ENCODE measurements at places on chromosomes 2 and 18.

DNA sequence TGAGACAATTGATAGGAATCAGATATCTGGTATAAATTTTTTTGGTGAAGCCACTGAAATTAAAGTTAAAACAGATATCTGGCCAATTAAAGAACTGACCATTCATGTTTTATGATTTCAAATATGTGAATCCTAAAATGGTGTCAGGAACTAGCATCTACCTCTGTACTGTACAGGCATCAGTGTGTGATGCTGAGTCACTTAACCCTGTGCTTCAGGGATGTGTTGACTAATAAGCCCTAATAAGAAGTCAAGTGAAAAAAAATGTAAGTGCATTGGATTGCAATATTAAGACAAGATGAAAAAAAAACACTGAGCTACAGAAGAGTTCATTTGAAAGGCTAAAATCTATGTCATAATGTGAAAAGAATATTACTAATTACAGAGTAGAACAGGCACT is 9.1 kb upstream of the UNC80 start:
- DNase-seq: no peak
- H3K27ac ChIP-seq: no peak overlapping the region
- H3K4me3 ChIP-seq: no peak overlapping the region
- H3K36me3 ChIP-seq: no peaks in the 10 kb centered on the region

GRCh38 chr18:31835528-31836133 is 75.0 kb upstream of the SLC25A52 start:
- DNase-seq: no peak
- no peaks in the 10 kb centered on the region for H3K4me1 ChIP-seq
- no peak overlapping the region for H3K4me3 ChIP-seq
- H3K27ac ChIP-seq: no peak overlapping the region

GRCh38 chr2:208820014-208820688 is 413.6 kb downstream of the PTH2R start:
- no peaks in the 10 kb centered on the region for H3K36me3 ChIP-seq
- H3K27me3 ChIP-seq: no peaks in the 10 kb centered on the region
- DNase-seq: no peak
- no peak overlapping the region for H3K27ac ChIP-seq
- no peaks in the 10 kb centered on the region for H3K4me1 ChIP-seq
- H3K4me3 ChIP-seq: no peak overlapping the region

GRCh38 chr2:241217320-241218031 is 29.0 kb downstream of the ANO7 start:
- peaks cover 5% of the 10 kb centered on the region for H3K36me3 ChIP-seq
- peak overlapping the region; percentile 52 for H3K27ac ChIP-seq

DNA sequence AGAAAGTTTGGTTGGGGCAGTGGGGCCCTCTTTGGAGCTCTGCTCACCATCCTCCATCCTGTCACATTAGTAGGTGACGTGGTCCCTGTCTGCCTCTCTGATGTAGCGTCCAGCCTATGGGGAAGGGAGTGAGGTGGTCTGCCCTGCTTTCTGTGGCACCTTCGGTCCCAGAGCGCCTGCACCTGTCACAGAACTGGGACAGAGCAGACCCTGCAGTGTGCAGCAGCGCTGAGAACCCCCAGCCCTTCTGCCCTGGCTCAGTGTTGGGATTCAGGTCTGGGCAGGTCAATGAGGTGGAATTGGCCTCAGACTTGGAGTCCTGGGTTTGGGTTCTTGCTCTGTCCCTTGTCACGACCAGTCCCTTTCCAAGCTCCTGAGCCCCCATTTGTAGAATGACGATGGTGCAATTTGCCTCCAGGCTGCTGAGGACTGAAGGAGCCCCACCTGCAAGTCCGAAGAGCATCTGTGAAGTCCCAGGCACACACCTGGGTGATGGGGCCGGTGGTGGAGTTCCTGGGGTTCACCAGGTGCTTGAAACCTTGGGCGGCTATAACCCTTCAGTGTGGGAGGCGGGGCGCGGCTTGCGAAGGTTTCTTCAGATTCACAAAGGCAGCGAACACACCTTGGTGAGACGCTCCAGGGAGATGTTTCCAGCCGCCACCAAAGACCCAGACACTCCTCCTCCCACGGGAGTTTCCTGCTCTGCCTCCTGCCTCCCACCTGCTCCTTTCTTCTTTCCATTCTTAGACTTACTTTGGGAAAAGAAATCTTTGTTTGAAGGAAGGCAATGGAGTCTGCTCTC is 265.4 kb upstream of the HDAC4 start:
- no peak overlapping the region for H3K27ac ChIP-seq
- H3K4me3 ChIP-seq: no peak overlapping the region
- H3K36me3 ChIP-seq: no peaks in the 10 kb centered on the region
- H3K4me1 ChIP-seq: no peaks in the 10 kb centered on the region
- H3K27me3 ChIP-seq: peaks cover 9% of the 10 kb centered on the region

- H3K4me1 ChIP-seq: no peaks in the 10 kb centered on the region
- peaks cover 8% of the 10 kb centered on the region for H3K36me3 ChIP-seq
- no peak overlapping the region for H3K27ac ChIP-seq
Measured at GRCh38 chr2:173386021-173386737, 31.5 kb downstream of the CDCA7 start.

DNA sequence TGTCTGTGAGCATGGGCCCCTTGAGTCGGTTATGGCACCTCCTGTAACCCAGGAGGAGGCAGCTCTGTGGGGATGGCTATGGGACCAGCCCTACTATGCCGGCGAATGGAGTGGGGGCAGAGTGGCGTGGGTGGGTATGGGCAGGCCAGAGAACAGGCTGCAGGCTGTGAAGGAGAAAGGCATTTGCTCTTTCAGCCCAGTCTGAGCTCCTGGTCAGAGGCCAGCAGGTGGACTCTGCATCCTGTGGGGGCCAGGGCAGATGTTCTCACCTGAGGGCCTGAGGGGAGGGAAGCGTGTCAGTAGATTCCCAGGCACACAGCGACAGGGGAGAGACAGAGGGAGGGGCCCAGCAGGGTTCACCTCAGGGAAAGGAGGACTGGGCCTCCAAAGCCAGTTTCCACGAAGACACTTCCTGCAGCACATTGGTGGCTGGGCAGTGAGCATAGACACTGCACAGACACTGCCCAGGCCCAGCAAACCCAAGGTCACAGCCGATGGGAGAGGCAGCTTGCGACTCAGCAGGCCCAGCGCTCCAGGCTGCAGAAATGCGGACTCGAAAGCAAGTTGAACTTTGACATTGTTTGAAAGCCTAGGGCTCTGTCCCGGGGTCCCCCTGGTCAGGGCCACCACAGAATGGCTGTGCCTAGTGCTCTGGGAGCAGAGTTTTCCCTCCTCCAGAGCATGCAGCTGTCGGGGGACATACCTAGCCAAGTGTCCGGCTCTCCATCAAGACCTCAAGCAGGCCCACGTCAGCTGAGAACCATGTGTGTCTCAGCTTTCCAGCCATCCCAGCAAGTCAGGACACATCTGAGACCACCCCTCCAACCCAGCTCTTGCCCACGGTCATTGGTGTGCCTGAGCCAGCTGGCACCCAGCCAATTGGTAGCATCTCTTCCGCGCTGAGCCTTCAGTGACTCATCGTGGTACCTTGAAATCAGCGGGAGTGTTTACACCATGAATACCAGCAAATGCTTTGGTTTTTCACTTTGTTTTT is 53.8 kb downstream of the TGOLN2 start:
- no peaks in the 10 kb centered on the region for H3K27me3 ChIP-seq
- peak; percentile 11 for DNase-seq
- no peak overlapping the region for H3K27ac ChIP-seq
- no peak overlapping the region for H3K4me3 ChIP-seq
- H3K4me1 ChIP-seq: no peaks in the 10 kb centered on the region

DNA sequence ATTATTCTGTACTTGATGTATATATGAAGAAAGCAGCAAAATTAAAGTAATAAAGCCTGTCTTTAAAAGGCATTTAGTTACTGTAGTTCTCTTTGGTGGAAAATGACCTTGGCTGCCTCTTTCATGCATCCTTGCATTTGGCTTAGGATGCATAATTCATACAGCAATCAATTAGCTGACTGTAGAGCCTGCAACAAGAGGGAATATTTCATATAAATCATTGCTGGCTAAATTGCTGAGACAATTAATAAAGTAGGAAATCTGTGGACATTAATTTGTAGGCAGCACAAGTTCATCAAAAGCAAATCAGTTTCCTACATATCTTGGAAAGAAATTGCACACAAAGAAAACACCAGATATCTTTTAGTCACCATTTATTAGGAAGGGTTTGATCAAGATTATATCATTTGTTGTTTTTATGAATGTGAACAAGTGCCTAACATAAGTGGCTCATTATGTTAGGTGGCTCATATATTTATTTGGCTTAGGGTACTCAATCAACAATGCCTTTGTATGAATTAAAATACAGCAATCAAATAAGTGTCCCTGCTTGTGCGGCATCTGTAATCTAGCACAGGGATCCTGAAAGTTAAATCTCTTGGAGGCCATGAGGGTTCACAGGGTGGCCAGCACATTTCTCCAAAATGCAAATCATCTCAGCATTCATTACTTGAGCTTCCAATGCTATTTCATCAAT is 220.4 kb upstream of the SPOPL start:
- no peaks in the 10 kb centered on the region for H3K4me1 ChIP-seq
- no peak overlapping the region for H3K27ac ChIP-seq
- H3K4me3 ChIP-seq: no peak overlapping the region

DNA sequence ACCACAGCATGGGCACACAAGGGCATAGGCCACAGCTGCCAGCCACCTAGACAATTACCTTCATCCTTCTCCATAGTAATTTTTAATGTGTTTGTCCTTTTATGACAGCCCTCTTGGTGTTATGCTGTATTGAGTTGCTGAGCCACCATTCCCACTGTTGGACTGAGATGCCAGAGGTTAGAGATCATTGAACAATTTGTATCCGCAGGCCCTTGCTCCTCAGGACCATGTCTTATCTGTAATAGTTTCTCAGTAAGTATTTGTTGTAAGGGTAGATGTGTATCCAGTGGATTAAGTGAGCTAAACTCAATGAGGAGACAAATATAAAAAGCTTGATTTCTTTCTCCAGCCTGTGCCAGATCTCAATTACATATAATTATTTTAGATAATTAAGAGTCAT is 832.8 kb upstream of the ID2 start:
- H3K36me3 ChIP-seq: no peaks in the 10 kb centered on the region
- H3K4me3 ChIP-seq: no peak overlapping the region
- DNase-seq: no peak
- no peaks in the 10 kb centered on the region for H3K27me3 ChIP-seq

GRCh38 chr2:85420536-85421259 is 2.2 kb downstream of the SH2D6 start:
- DNase-seq: peak; percentile 95
- H3K4me3 ChIP-seq: peak overlapping the region; percentile 31
- peak overlapping the region; percentile 73 for H3K27ac ChIP-seq
- no peaks in the 10 kb centered on the region for H3K36me3 ChIP-seq
- peaks cover 18% of the 10 kb centered on the region for H3K4me1 ChIP-seq

- H3K27ac ChIP-seq: no peak overlapping the region
- peaks cover 4% of the 10 kb centered on the region for H3K4me1 ChIP-seq
- no peak for DNase-seq
- no peaks in the 10 kb centered on the region for H3K36me3 ChIP-seq
- H3K4me3 ChIP-seq: no peak overlapping the region
- peaks cover 49% of the 10 kb centered on the region for H3K27me3 ChIP-seq
Measured at GRCh38 chr2:178197791-178198190, 3.5 kb downstream of the OSBPL6 start.

DNA sequence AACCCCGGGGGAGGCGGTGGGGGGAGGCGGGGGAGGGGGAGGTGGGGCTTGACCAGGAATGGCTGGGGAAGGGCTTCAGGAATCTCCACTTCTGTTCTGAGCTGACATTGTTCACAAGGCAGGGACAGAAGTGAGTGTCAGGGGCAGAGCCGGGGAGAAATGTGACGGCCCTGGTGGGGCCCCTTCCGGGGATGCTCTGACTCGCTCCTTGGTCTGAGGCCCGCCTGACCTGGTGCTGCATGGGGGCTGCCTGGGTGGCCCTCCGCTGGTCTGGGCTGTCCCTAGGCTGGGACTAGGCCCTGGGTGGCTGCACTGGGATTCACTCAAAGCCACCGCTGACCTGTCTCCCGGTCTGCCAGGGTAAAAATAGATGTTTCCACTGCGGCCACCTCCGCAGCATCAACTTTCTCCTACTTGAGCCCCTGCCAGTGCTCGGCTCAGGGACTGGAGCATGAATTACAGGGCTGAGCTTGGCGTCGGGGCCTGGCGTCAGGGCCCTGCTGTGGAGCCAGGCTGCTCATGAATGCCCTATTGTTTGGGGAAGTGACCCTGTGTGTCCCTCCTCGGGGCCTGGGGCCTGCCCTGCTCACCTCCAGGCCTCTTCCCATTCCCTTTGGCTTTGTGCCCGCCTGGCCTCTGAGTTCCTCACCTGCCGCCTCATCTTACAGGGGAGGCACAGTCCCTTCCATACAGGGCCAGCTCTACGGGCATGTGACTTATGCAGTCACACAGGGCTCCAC is 247.5 kb downstream of the DYSF start:
- H3K4me3 ChIP-seq: no peak overlapping the region
- H3K4me1 ChIP-seq: no peaks in the 10 kb centered on the region
- no peak for DNase-seq
- no peaks in the 10 kb centered on the region for H3K36me3 ChIP-seq

DNA sequence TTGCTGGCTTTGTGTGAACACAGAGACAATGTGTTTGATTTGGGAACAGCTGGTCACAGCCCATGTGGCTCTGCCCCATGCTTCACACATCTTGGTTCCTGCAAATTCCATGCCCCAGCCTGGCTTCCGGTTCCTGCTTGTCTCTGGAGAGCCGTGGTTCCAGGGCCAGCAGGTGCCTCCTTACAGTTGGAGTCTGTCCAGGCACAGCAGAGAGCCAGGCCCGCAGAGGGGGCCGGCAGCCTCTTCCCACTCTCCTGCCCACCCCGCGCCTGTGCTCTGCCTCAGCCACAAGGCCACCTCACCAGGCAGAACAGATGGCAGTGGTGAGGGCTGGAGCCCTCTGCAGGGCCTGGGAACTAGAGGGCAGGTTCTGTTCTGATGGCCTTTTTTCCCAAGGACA is 81.5 kb downstream of the LDLRAD4 start:
- H3K4me1 ChIP-seq: peaks cover 44% of the 10 kb centered on the region
- H3K27ac ChIP-seq: no peak overlapping the region
- H3K27me3 ChIP-seq: no peaks in the 10 kb centered on the region
- no peak overlapping the region for H3K4me3 ChIP-seq

DNA sequence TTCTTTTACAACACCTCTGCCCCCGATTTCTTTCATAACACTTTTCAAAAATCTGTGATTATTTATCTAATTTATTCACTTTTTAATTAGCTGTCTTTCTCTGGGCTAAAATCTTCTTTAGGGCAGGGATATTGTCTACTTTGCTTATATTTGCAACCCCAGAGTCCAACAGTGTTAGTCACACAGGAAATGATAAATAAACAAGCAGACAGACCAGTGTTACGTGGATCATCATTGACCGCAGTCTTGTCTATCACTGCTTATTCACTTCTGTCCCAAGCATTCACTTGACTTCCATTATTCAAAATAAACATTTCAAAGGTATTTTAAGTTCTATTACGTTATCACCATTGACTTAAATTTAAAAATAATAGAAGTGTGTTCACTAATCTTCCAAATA is 237.6 kb upstream of the UBE2E3 start:
- peaks cover 1% of the 10 kb centered on the region for H3K27me3 ChIP-seq
- no peak for DNase-seq
- no peak overlapping the region for H3K27ac ChIP-seq
- H3K4me1 ChIP-seq: no peaks in the 10 kb centered on the region
- no peaks in the 10 kb centered on the region for H3K36me3 ChIP-seq

Data from activated CD8-positive, alpha-beta T cell treated with anti-CD3 and anti-CD28 coated beads for 36 hours (primary cell).